Right renal cortex interstitium (tissue), 3 donors: ENCODE measurements at places on chromosomes 11 and 22. TPM values are rescaled to one million over a fixed set of nuclear protein-coding genes. Genes with fewer than 3 reads are reported as not detected.

GRCh38 chr11:46948378-46949131 is 12.0 kb downstream of the CSTPP1 start:
- no peak for DNase-seq

GRCh38 chr11:68213555-68214172 is 568 bp upstream of the KMT5B start:
- peak; percentile 89 for DNase-seq

- no peak for DNase-seq
These were observed 923.3 kb downstream of the KCNA4 start for GRCh38 chr11:29093416-29094120.

The TBX1 gene
- 0.11 TPM for polyA plus RNA-seq

- no peak for DNase-seq
These were observed 534.8 kb downstream of the BRD1 start for GRCh38 chr22:49292909-49293308.

DNA sequence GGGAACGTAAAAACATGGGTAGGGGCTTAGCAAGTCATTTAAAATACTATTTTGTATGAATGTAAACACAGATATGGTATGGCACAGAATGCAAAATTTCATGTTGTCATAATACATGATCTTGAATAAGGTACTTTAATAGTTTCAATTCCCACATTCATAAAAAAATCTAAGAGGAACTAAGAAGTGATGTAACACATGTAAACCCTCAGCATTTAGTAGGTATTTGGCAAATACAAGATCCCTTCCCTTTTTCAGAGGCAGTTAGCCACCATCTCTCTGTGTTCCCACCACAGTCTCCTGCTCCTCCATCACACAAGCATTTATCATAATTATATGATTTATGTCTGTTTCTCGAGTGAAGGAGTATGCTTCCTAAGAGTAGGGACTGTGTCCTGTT is 251.8 kb downstream of the TENM4 start:
- DNase-seq: no peak

The OR51I1 gene
- polyA plus RNA-seq: not detected

The ARHGAP20 gene
- 4.0 TPM for polyA plus RNA-seq

- no peak for DNase-seq
These were observed 2.2 kb downstream of the PLAAT5 start for GRCh38 chr11:63488789-63489188.

The ATF4 gene
- 309 TPM for polyA plus RNA-seq

The KCNJ11 gene
- 1.9 TPM for polyA plus RNA-seq

DNA sequence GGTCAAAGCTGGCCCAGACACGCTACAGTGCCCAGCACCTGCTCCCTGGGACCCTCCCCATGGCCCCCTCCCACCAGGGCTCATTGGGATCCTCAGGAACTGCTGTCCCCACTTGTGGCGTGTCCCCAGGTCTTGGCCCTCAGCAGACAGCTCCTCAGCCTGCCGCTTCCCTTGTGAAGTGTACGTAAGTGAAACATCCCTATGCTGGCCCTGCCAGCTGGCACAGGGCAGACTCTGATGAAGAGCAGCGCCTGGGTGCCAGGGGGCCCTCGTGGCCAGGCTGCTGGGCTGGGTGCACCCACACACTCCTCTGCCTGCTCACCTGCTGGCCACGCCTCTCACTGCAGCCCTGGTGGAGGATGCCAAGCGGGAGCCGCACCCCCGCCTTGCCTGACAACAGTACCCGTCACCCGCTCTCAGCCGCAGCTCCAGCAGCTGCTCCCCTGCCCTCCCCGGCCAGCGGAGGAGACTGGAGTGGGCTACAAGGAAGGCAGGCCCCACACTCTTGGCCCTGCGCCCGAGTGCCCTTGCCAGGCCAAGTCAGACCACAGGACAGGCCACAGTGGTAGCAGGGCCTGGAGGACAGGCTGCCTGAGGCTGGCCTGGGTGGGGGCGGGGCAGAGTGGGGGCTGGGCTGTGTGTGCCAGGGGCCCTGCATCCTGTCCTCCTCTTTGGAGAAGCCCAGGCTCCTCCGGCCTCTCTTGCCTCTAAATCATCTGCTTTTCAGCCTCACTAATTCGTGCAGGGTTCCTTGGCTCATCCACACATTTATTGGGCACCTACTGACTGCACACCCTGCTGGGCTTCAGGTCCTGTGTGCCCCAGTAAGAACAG is 39.5 kb downstream of the IGF2 start:
- DNase-seq: no peak

DNA sequence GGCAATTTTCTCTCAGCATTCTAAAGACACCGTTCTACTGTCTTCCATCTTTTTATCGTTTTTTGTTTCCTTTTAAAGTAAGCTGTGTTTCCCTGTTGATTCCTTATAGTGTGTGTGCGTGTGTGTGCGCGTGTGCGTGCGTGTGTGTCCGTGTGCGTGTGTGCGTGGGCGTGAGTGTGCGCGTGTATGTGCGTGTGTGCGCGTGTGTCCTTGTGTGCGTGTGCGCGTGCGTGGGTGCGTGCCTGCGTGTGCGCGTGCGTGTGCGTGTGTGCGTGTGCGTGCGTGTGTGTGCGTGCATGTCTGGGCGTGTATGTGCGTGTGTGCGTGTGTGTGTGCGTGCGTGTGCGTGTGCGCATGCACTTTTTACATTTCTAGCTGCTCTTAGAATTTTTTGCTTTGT is 1033.7 kb downstream of the BRD1 start:
- DNase-seq: no peak

DNA sequence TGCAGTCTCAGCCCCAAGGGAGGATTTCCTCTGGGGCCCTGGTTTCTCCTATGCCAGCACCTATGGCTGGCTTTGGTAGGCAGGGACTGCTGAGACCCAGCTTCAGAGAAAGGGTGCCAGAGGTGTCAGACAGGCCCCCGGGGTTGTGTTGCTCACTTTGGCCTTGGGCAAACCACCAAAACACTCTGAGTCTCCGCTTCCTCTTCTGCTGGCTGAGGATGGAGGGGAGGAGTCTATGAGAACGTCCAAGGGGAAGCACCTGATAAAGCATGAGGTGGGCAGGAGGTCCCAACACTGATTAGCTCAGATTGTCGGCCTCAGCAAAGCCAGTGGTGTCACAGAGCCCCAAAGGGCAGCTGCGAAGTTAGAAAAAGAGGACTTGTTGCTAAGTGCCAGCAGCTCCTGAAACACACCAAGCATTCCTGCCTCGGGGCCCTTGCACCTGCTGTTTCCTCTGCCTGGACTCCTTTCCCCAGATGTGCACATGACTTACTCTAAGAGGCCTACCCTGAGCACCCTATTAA is 10.5 kb downstream of the SMTNL1 start:
- no peak for DNase-seq

The GLYAT gene
- 142 TPM for polyA plus RNA-seq

- no peak for DNase-seq
These were observed 32.0 kb upstream of the TH start for GRCh38 chr11:2203440-2204259.

- no peak for DNase-seq
These were observed 26.5 kb upstream of the KRTAP5-7 start for GRCh38 chr11:71500601-71501021.

The UPB1 gene
- polyA plus RNA-seq: 0.53 TPM

The SYT12 gene
- polyA plus RNA-seq: 0.14 TPM

DNA sequence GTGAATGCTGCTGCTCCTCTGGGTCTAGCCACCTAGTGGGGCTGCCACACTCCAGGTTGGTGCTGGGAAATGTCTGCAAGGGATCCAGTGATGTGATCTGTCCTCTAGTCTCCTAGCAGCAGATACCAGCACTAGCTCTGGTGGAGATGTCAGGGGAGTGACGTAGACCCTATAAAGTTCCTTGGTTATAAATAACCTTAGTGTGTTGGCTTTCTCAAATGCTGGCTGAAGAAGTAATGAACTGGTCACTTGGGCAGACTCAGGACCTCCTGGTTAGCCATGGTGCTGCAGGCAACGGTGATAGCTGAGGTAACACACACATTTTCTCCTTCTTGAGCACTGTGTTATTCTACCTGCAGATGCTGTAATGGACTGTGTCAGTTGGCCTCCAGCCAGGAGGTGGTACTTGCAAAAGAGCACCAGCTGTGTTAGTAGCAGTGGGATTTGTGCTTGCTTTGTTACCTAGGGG is 35.5 kb downstream of the BBOX1 start:
- no peak for DNase-seq

DNA sequence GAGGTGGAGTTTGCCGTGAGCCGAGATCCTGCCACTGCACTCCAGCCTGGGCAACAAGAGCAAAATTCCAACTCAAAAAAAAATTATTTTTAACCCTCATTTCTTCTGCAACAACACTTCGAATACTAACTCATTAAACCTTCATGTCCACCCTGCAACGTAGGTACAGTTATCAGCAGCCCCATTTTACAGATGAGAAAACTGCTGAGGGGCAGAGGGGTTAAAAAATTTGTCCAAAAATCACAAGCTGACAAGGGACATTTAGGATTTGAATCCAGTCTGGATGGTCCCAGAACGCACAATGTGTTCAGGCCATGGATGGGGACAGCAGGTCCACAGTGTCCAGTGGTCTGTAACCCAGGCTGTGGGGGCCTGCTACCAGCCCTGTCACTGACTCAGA is 29.0 kb downstream of the RHOD start:
- DNase-seq: no peak

The SPATA19 gene
- polyA plus RNA-seq: not detected

- no peak for DNase-seq
These were observed 50.6 kb upstream of the ACCSL start for GRCh38 chr11:43997022-43997660.

DNA sequence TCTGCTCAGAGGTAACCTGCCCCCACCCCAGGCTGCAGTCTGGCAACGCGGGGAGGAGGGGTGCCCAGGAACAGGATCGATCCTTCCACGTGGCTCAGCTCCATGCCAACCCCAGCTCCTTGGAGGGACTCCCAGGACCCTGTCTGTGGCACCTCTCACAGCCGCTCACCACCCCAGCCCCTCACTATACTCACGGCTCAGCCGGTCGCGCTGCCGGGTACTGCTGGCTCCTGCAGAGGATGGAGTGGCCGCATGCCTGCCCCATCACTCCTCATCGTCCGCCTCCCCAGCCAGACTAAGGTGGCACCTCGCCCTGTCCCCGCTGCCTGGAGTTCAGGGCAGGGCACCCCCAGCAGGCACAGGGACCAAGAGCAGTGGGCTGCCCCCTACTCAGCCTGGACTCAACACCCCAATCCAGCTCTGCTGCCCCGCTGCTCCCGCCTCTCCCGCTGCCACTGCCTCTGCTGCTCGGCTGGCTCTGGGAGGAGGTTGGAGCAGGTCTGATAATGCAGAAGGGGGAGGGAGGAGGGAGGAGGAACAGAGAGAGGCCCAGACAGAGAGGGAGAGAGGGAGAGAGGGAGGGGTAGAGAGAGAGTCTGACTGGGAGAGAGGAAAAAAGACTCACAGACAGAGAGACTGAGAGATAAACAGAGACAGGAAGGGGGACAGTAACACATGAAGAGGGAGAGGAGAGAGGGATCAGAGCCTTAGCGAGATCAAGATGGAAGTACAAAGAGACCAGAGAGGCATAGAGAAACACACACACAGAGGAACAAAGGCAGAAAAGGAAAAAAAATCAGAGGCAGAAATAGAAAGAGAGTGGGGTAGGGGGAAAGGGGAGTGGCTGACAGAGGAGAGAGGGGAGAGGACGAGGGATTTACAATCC is at the start of gene PDE2A:
Gene PDE2A, minus strand, starts transcription at position 480 of the 886 bp plus-strand sequence. Its CDS starts 215 bp downstream, at position 265.
- DNase-seq: no peak

DNA sequence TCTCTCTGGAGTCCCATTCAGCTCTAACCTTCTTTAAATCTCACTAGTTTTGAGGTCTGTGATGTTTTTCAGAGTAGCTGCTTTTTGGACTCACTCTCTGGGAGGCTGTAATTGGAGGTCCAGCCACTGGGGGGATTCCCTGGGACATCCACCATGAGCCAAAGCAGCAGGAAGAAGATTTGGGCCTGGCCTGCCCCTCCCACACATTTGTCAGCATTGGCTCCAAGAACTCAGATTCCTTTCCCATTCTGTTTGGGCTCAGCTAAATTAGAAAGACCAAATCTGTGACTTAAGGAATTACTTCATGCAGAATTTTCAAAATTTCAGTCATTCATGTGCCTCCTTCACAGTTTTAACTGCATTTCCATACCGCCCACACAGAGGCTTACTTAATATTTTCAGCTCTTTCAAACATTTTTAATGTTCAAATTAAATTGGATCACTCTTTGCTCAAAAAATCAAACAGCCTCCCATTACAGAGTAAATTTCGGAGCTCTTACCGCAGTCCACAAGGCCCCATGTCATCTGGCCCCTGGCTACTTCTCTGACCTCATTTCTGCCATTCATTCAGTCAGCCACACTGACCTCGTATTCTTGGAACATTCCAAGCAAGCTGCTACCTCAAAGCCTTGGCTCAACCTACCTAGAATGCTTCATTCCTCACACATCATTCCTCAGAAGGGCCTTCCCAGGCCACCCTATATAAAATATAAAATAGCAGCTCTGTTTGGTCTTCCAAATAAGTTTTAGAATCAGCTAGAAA is 54.5 kb upstream of the RRAS2 start:
- no peak for DNase-seq

DNA sequence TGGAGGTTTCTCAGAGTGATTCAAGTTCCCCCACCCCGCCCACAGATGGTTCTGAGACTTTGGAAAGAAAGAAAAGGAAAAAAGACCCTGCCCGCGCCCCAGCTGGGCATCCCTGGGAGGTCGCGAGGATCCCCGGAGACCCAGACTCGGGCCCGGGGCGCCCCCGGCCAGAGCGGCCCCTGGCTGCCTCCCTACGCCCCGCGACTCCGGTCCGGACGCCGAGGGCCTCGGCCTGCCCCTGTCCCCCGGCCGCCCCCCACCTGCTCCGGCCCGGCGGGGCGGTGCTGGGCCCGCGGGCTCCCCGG is 2.3 kb upstream of the AIFM3 start:
- DNase-seq: no peak

DNA sequence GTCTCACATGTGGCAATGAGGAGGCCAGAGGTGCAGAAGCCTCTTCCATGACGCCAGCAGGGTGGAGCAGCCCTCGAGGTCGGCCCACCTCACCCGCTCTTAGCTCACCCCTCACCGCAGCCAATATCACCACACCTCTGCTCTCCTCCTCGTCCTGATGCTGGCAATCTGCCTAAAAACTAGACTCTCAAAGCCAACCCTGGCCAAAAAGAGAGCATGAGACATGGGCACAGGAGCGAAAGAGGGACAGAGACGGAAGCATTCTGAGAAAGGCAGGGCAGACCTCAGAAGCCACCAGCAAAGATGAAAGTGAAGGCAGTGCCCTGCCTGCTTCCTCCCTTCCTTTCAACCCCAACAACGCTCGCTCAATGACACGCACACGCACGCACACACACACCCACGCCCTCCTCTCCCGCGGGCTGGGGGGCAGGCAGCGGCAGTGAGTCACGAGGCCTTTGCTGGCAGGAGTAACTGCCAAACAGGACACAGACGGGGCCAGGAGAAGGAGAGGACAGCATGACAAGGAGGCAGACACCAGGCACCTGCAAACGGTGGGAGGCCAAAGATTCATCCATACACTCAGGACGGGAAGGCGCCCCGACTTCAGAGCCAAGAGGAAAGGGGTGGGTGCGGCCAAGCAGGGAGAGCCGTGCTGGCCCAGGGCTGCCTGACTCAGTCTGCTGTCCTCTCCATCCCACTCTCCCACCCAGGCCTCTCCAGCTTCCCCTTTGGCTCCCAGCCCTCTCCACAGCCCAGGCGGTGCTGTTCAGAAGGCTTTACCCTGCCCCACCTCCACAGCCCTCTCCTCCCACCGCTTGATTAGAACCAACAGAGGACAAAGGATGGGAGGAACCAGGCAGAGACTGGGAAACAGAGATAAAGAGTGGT is 11.4 kb downstream of the IGSF9B start:
- DNase-seq: no peak

- DNase-seq: no peak
These were observed 98.8 kb downstream of the MSANTD4 start for GRCh38 chr11:105923252-105923651.

- no peak for DNase-seq
These were observed 702 bp downstream of the SYN3 start for GRCh38 chr22:33057363-33057995.

GRCh38 chr11:10409207-10409661 is 45.8 kb upstream of the AMPD3 start:
- no peak for DNase-seq

GRCh38 chr22:37462983-37463382 is 23.2 kb downstream of the MFNG start:
- DNase-seq: peak; percentile 29
